Gastroesophageal sphincter (tissue), 4 donors: ENCODE measurements at places on chromosomes 7 and 10. TPM values are rescaled to one million over a fixed set of nuclear protein-coding genes. Genes with fewer than 3 reads are reported as not detected.

The TRIM50 gene
- not detected for total RNA-seq

GRCh38 chr7:137772316-137772715 lies 74.5 kb downstream of the DGKI start:
- ATAC-seq, result no peak

The DYNC1I1 gene
- total RNA-seq, result 23.8 TPM

The PITX3 gene
- not detected for total RNA-seq

DNA sequence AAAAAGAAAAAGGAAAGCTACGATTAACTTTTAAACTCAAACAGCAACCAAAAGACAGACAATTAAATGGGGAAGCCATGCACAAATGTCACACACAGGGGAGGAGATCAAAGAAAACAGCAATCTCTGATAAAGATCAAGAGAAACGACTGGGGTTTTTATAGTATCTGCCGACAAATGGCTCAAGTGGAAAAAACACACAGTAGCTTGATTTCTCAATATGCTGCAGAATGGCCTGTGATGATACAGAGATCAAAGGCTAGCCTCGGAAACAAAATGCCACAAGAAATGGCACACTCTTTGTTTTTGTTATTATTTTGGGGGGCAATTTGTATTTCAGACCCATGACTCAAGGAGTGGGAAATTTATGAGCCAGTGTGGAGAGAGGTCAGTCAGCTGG lies 126.1 kb downstream of the TEX36 start:
- ATAC-seq, result no peak

The PCGF5 gene
- 70.5 TPM for total RNA-seq

The LRRN3 gene
- 0.23 TPM for total RNA-seq

DNA sequence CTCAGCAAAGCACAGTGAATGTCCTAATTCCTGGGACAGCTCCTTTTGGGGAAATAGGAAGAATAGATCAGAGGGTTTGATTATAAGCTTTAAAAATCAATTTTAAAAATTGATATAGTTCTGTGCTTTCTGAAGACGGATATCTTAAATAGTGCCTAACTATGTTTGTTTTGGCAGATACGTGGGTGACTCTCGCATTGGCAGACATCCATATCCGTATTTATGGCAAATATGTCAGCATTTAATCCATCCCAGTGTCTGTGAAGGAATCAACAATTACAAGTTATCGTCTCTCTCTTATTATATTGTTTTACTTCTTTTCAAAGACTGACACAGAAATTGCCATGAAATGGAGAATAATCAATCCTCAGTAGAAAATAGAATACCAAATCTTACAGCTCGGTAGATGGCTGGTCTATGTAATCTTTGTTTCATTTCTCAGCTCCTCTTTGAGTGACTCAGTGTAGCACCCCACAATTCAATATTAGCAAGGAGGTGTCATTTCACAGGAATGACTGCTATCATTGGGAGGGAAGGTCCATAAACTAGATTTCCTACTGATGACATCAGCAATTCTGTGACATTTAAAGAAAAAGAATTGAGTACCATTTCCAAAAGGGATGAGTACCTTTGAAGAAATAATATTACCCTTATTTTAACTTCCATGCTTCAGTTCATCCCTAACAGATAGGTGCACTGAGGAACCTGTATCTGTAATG lies 186.4 kb upstream of the NFE2L3 start:
- ATAC-seq, result no peak

- no peak for ATAC-seq
These were observed 23.4 kb upstream of the DNAAF5 start for GRCh38 chr7:703049-703448.

DNA sequence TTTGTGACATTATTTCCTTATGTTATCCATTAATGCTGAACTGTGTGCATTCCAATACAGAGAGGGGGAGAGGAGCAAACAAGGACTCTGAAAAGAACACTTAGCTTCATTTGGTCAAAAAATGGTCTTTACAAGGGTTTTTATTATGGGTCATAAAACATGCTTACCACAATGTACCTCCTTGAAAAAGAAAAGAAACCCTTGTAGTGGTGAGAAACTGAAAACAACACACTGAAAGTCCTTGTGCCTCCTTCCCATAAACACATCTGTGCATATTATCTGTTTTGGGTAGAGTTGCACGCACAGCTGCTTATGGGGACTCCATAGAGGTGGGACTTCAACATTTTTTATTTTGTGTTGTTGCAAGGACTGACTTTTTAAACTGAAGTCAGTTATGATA lies 98.7 kb downstream of the CDK6 start:
- no peak for ATAC-seq

DNA sequence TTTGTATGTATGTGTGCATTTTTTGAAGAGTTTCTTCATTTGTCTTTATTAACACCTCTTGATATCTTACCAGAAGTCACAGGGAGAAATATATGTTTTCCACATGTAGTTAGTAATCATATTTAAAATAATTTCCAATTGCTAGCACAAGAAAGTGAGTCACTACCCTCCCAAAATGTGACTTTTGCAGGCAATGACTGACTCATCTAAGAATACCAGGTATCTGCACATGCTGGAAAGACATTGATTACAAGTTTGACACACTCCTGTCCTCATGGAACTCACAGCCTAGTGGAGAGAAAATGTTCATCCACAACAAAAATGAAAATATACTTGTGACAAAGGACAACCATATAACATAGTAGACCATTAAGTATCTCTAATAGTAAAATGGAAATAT lies 82.9 kb downstream of the SEMA3D start:
- ATAC-seq, result no peak

DNA sequence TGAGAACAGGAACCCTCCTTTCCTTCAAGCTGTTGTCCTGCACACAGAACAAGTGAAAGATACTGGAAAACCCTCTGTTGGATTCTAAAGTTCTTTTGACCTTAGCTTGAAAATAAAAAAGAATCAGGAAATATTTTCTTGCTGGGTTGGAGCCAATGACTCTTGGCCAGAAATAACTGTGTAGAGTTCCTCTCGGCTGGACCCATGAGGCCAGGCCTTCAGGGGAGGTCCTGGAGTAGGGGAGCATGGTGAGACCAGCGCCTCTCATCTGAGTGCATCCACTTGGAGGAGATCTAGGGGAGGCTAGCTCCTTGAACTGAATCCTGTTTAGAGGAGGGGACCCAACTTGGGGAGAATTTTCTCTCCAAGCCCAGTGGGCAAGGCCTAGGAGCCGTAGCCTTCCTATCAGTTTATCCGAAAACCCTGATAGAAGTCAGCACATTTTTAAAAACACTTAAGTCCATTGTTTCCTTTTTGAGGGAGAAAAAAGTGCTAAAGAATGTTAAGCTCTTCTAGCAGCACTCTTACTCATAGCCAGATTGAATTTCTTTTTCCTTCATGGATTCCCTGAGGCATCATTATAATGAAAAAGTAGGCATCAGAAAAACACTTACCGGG lies 635.7 kb upstream of the ANKRD30A start:
- ATAC-seq, result no peak

DNA sequence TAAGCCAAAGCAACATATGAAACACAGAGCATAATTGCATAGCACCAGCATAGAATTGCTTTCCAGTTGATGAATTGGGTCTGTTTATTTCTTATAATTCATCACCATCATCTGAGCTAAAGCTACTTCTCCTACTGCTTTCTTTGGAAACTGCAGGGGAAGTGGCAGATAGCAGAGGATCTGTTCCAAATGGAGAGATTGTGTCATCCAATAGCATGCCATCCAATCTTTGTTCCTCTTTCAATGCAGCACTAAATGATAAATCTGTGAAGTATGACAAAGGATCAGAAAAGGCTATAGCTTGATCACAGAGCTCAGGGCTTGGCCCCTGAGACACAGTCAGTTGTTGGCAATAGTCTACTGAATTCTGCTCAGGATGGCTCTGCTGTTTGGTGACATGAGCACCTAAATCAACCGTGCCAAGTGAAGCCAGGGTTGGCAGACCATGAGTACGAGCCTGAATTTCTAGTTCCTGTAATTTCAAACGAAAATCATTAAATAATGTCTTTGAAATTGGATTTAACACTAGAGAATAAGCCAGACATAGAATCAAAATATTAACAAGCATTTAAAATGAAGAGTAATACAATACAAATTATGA lies 90.0 kb downstream of the TFEC start:
- no peak for ATAC-seq

DNA sequence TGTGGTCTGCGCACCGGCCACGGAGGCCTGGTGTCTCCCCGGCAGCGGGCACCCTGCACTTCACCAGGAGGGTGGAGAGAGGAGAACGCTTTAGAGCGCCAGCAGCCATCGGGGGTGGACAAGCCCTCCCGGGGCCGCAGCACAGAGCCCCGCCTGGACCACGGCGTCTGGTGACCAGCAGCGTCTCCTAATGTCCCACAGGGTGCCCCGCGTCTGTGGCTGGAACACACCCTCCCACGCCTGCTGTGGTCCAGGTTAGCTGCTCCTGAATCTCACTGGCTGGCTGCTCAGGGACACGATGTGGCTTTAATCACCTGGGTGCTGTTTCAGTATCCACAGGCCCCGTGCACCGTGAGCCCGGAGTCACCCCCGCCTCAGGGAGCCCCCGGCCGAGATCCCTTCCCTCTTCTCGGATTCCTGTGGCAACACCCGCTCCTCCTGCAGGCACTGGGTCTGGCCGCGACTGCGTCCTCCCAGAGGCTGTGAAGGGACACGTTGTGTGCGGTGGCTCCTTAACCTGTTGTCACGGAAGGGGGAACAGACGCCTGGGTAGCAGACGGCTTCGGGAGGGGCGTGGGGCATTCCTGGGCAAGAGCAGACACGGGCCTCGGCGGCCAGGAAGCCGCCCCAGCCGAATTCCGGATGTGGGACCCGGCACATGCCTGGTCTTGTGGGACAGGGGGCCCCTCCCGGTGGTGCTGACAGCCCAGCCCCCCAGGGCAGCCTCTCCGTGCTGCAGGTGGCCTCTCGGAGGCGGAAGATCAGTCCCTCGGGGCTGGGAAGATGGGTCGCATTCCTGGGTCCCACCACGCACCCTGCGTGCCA lies 78.9 kb downstream of the FOXL3 start:
- ATAC-seq, result no peak

GRCh38 chr7:13990984-13991790 lies 1.7 kb upstream of the ETV1 start:
- ATAC-seq, result peak; percentile 97

- no peak for ATAC-seq
These were observed 7.4 kb downstream of the KEL start for GRCh38 chr7:142954680-142955268.

DNA sequence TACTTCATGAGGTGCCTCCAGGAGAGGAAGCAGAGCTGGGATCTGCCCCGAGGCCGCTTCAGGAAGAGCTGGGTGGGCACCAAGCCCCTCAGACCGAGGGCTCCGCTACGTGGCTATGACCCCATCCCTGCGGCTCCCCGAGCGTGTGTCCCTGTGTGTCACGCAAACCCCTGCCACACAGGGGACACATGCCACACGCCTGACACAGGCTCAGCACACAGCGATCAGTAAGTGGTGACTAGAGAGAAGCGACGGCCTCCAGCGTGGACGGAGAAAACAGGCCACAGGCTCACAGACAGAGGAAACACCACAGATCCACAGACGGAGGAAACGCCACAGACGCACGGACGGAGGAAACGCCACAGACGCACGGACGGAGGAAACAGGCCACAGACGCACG lies 18.5 kb downstream of the DIP2C start:
- no peak for ATAC-seq
